ENCODE measurements at places on chromosomes 13 and 19.

GRCh38 chr13:49214917-49215376 is 5.2 kb upstream of the MLNR start:
- H3K36me3 ChIP-seq = no peaks in the 10 kb centered on the region
- no peak overlapping the region for H3K4me3 ChIP-seq
- DNase-seq = peak; percentile 59
- no peak overlapping the region for H3K27ac ChIP-seq

GRCh38 chr13:96299235-96299634 is 209.3 kb downstream of the HS6ST3 start:
- H3K4me3 ChIP-seq = no peak overlapping the region
- H3K4me1 ChIP-seq = peaks cover 6% of the 10 kb centered on the region
- peaks cover 1% of the 10 kb centered on the region for H3K27me3 ChIP-seq
- no peaks in the 10 kb centered on the region for H3K36me3 ChIP-seq
- DNase-seq = no peak

DNA sequence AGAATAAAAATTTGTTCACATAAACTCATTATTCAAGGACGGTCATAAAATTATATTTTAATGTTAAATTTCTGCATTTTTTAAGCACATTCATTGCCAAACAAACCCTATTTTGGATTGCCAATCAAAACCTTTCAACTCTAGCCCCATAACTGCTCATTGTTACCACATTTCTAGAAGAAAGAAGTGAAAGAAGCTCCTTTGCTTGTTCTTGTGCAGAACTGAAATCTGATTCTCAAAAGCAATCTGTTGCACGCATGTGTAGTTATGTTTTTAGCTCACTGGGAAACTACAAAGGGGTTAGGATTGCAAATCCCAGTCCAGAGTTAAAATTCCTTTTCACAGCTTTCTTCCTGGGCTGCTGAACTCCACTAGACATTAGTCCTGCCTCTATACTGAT is 109.5 kb upstream of the MIR17HG start:
- no peak for DNase-seq
- no peak overlapping the region for H3K27ac ChIP-seq
- no peaks in the 10 kb centered on the region for H3K27me3 ChIP-seq
- H3K36me3 ChIP-seq = no peaks in the 10 kb centered on the region
- H3K4me1 ChIP-seq = no peaks in the 10 kb centered on the region

- H3K36me3 ChIP-seq = no peaks in the 10 kb centered on the region
- H3K4me3 ChIP-seq = no peak overlapping the region
- H3K4me1 ChIP-seq = no peaks in the 10 kb centered on the region
- H3K27me3 ChIP-seq = no peaks in the 10 kb centered on the region
- DNase-seq = peak; percentile 68
Measured at GRCh38 chr13:58712191-58712590, 1080.6 kb downstream of the PCDH17 start.

GRCh38 chr13:49456156-49456555 is 12.1 kb downstream of the SETDB2 start:
- H3K36me3 ChIP-seq = peaks cover 1% of the 10 kb centered on the region
- DNase-seq = no peak
- no peak overlapping the region for H3K4me3 ChIP-seq
- no peak overlapping the region for H3K27ac ChIP-seq

DNA sequence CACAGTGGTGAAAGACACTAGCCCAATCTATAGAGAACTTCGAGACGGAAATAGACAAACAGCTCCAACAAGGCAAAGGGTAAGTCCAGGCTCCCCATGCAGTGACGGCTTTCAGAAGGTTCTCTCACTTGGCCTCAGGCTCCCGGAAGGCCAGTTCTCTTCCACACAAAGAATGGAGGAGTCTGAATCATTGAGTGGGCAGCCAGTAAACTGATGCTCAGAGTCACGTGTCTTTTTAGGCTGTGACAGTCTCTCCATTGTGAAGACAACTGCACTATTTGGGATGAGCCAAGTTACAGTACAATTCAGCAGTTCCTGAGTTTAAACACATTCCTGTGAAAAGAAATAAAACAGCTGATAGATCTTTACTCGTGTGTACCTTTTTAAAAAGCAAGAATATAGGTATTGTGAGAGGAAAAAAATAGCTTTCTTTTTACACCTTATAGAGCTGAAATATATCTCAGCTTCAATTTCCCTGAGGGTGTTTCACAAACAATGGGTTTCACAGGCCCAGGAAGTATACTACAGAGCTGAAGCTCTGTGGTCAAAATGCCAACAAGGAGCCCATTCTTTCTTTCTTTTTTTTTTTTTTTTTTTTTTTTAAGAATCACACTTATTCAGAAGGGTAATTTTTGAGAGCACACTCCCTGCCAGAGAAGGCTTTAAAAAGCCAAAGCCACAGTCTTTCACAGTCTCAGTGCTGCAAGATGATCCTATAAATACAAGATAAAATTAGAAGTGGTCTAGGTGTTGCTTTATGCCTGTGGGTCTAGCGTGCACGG is 135.1 kb downstream of the FREM2 start:
- H3K27ac ChIP-seq = no peak overlapping the region
- H3K4me3 ChIP-seq = no peak overlapping the region
- DNase-seq = no peak
- H3K4me1 ChIP-seq = peaks cover 3% of the 10 kb centered on the region
- H3K36me3 ChIP-seq = no peaks in the 10 kb centered on the region

GRCh38 chr19:10106100-10106936 is at the start of gene PPAN:
Gene PPAN, plus strand, starts transcription at chr19:10106362. Its CDS starts 33 bp downstream, at chr19:10106395.
- peak; percentile 90 for DNase-seq
- peak within 1 kb of the TSS; percentile 78 for H3K4me3 ChIP-seq
- H3K27ac ChIP-seq = peak within 1 kb of the TSS; percentile 92
- no peaks in the 10 kb centered on the region for H3K27me3 ChIP-seq
- H3K4me1 ChIP-seq = peaks cover 3% of the 10 kb centered on the region

DNA sequence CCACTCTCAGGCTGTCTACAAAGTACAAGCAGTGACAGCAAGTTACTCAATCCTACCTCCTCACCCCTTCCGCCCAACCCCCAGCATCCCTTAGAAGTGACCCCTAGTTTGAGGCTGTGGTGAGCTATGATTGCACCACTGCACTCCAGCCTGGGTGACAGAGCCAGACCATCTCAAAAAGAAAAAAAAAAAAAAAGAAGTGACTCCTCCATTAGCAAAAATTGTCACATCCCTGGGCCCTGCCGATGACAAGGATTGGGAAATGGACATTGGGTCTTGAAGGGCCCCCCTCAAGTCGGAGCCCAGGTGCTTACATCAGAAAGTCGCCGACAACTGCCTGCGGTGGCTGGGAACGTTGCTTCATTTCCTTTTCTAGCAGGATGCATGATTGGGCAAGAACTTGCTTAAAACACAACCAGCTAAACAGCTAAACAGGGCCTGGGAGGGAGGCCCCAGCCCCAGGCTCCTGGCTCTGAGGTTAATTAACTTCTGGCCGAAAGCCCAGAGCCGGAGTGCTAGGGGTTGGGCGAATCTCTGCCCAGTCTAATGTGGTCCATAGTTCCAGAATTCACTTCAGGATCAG is 15.3 kb downstream of the RAB3D start:
- no peaks in the 10 kb centered on the region for H3K27me3 ChIP-seq
- H3K27ac ChIP-seq = no peak overlapping the region
- no peaks in the 10 kb centered on the region for H3K36me3 ChIP-seq
- H3K4me1 ChIP-seq = no peaks in the 10 kb centered on the region
- DNase-seq = no peak

GRCh38 chr19:18100710-18101109 is 3.1 kb downstream of the MAST3 start:
- H3K36me3 ChIP-seq = no peaks in the 10 kb centered on the region
- H3K4me1 ChIP-seq = peaks cover 3% of the 10 kb centered on the region
- peak overlapping the region; percentile 7 for H3K4me3 ChIP-seq
- H3K27ac ChIP-seq = no peak overlapping the region

GRCh38 chr13:50783717-50784290 is 59.7 kb downstream of the DLEU7 start:
- no peak overlapping the region for H3K4me3 ChIP-seq
- no peaks in the 10 kb centered on the region for H3K36me3 ChIP-seq
- peaks cover 10% of the 10 kb centered on the region for H3K4me1 ChIP-seq
- no peak overlapping the region for H3K27ac ChIP-seq
- no peaks in the 10 kb centered on the region for H3K27me3 ChIP-seq

DNA sequence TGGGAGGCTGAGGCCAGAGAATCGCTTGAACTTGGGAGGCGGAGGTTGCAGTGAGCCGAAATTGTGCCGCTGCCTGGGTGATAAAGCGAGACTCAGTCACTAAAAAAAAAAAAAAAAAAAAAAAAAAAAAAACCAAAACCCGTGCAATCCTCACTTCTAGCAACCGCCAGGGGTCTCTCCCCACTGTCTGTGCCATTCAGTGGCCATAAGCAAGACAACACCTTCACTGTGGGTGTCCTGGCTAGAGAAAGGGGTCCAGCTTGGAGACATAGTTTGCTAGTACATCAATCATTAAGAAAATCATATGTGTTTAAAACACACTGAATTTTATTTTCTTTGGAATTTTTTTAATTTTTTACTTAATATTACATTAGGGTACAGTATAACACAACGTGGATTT is 68.2 kb downstream of the RASL11A start:
- peaks cover 22% of the 10 kb centered on the region for H3K4me1 ChIP-seq
- DNase-seq = no peak
- H3K4me3 ChIP-seq = no peak overlapping the region
- H3K27me3 ChIP-seq = peaks cover 2% of the 10 kb centered on the region
- H3K27ac ChIP-seq = no peak overlapping the region

DNA sequence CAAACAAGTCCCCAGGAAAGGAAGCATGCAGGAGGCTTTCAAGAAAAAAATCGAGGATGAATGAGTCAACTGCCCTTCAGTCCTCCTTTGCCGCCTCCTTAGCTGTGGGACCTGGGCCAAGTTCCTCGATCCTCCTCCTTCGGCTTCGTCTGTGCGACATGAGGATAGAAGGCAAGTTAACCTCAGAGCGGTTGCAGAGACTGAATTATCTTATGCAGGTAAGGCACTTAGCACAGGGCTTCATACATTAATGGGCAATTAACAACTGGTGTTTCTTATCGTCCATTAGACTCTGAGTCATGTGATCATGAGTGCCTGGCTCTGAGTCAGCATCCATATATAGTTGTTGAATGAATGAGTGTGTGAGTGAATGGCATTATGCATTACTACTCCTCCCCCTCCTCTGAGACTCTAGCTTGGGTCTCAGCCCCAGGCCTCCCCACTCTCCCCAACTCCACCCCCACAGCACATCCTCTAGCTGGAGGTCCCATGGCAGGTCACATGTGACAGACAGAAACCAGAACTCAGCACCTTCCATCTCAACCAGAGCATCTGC is 1.6 kb upstream of the TTC9B start:
- DNase-seq = no peak
- H3K27me3 ChIP-seq = peaks cover 18% of the 10 kb centered on the region
- no peaks in the 10 kb centered on the region for H3K36me3 ChIP-seq
- no peaks in the 10 kb centered on the region for H3K4me1 ChIP-seq

GRCh38 chr13:79867254-79867653 is 386.3 kb downstream of the NDFIP2 start:
- H3K36me3 ChIP-seq = no peaks in the 10 kb centered on the region
- no peak overlapping the region for H3K4me3 ChIP-seq
- H3K27me3 ChIP-seq = no peaks in the 10 kb centered on the region
- DNase-seq = no peak
- peaks cover 5% of the 10 kb centered on the region for H3K4me1 ChIP-seq
- no peak overlapping the region for H3K27ac ChIP-seq

DNA sequence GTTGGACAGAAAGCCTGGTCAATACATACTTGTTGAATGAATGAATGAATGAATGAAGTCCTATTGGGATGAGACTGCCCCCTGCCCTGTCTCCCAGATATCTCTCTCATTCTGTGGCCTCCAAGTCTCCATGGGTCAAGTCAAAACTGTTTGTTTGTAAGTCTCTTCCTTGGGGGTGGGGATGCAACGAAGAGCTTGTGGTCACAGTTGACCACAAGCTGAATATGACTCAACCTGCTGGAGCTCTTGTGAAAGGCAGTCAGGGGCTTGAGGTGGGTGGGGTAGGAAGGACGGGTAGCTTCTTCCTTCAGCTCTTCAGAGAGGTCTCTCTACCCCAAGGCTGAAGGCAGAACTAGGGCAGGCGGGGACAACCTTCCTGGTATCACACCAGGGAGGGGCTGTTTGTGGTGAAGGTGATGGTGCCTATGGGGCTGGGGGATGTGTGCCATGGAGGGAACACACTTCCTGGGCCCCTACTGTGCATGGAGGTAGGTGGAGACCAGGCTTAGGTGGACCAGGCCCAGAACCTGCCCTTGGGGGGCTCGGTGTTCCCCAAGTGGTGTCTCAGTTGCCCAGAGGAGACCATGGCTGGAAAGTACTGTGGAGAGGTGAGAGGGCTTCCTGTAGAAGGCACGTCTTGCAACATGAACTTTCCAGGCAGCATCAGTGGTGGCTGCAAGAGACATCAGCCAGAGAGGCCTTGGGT is 8.0 kb downstream of the MYO1F start:
- no peaks in the 10 kb centered on the region for H3K36me3 ChIP-seq
- H3K27me3 ChIP-seq = no peaks in the 10 kb centered on the region
- H3K4me3 ChIP-seq = no peak overlapping the region
- no peak for DNase-seq
- no peak overlapping the region for H3K27ac ChIP-seq
- H3K4me1 ChIP-seq = no peaks in the 10 kb centered on the region

GRCh38 chr13:20964904-20965303 is 62.4 kb upstream of the XPO4 start:
- H3K36me3 ChIP-seq = no peaks in the 10 kb centered on the region
- no peaks in the 10 kb centered on the region for H3K27me3 ChIP-seq
- H3K4me1 ChIP-seq = no peaks in the 10 kb centered on the region
- no peak for DNase-seq
- H3K27ac ChIP-seq = no peak overlapping the region
- no peak overlapping the region for H3K4me3 ChIP-seq

DNA sequence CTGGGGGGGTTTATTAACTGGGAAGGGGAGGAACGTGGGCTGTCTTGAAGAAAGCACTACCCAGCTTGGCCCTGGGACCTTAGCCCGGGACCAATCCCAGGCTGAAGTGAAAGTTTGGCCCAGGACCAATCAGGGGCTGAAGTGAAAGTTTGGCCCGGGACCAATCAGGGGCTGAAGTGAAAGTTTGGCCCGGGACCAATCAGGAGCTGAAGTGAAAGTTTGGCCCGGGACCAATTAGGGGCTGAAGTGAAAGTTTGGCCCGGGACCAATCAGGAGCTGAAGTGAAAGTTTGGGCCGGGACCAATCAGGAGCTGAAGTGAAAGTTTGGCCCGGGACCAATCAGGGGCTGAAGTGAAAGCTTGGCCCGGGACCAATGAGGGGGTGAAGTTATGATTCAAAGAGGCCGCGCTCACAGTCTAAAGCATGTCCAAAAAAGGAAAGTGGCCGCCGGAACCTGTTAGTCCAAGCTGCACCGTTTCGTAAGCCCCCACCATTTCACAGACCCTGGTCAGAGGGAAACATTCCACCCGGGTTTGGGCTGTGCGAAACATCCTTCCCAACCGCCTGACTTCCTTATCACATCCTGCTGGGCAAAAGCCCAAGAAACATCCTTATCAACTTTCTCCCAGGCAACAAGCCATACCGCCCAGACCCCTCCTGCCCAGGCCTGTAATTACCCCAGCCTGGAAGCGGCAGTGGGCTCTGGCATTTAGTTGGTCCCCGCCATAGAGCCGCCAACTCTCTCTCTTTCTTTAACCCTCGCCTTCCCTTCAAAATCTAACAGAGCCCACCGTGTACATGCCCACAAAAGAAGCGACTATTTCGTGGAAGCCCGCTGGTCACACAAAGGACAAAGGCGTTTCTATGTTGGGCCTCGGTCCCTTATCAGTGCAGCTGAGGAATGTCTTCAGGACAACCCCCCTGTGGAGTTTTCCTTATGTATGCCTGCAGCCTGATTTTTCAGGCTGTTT is 1.1 kb downstream of the ZNF850 start:
- H3K36me3 ChIP-seq = no peaks in the 10 kb centered on the region
- peak overlapping the region; percentile 99 for H3K4me3 ChIP-seq
- peak overlapping the region; percentile 96 for H3K27ac ChIP-seq
- DNase-seq = peak; percentile 54

Data from H1 (cell line).